ENCODE measurements at places on chromosomes 7 and 10.

DNA sequence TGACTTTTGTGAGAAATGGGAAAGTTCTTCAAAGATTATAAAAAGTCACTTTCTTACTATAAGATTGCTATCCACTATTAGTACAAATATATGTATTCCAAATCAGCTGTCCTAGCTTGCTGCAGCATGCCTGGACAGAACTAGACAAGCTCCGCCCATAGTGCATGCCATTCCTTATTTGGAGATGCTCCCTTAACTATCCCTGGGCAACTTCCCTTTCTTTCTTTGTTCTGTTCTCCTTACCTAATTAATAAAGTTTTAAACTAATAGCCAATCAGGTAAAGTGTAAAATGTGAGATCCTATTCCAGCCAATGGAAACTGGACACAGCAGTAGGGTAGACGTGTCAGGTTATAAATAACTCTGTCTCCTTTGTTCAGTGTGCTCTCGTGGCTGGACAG is 281.9 kb downstream of the CAMK1D start:
- H3K4me1 ChIP-seq: no peaks in the 10 kb centered on the region
- H3K27me3 ChIP-seq: no peaks in the 10 kb centered on the region
- DNase-seq: no peak

- H3K4me1 ChIP-seq: peaks cover 3% of the 10 kb centered on the region
- DNase-seq: no peak
- H3K4me3 ChIP-seq: no peak overlapping the region
- H3K27ac ChIP-seq: no peak overlapping the region
- H3K36me3 ChIP-seq: no peaks in the 10 kb centered on the region
Observed at GRCh38 chr10:3911713-3912442, 126.9 kb upstream of the KLF6 start.

DNA sequence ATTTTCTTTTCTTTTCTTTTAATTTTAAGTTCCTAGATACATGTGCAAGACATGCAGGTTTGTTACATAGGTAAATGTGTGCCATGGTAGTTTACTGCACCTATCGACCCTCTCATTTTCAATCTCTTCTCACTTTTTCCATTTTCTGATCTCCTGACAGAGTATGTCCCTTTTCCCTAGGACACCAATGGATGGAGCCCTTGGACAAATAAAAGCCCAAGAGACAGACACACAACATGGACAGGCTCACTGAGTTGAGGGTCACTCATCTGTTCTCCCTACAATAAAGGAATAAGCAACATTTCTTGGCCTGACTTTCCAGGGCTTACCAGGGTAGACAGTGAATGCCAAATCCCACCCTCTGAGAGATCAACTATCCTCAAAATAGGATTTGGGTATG is 15.2 kb upstream of the UBE2D1 start:
- no peak for DNase-seq
- no peaks in the 10 kb centered on the region for H3K36me3 ChIP-seq
- H3K27me3 ChIP-seq: peaks cover 3% of the 10 kb centered on the region
- H3K4me3 ChIP-seq: no peak overlapping the region

DNA sequence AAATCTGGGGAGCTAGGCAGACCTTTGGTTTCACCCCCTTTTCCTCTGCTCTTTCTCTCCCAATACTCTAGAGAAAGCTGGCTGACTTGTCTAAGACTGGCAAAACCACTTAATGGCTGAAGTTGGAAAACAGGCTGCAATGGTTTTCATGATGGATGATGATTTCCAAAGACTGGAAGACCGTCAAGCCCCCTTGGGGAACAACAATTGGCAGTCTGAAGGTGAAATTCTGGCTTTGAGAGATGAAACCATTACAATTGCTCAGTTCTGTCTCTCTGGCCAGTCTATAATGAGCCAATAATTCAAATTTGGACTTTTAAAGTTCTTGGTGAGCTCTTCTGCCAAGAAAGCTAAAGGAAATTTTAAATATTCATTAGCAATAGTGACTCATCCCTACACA is 680.5 kb downstream of the PARD3 start:
- H3K36me3 ChIP-seq: no peaks in the 10 kb centered on the region
- no peaks in the 10 kb centered on the region for H3K27me3 ChIP-seq
- H3K4me1 ChIP-seq: peaks cover 5% of the 10 kb centered on the region
- H3K4me3 ChIP-seq: no peak overlapping the region
- no peak for DNase-seq

DNA sequence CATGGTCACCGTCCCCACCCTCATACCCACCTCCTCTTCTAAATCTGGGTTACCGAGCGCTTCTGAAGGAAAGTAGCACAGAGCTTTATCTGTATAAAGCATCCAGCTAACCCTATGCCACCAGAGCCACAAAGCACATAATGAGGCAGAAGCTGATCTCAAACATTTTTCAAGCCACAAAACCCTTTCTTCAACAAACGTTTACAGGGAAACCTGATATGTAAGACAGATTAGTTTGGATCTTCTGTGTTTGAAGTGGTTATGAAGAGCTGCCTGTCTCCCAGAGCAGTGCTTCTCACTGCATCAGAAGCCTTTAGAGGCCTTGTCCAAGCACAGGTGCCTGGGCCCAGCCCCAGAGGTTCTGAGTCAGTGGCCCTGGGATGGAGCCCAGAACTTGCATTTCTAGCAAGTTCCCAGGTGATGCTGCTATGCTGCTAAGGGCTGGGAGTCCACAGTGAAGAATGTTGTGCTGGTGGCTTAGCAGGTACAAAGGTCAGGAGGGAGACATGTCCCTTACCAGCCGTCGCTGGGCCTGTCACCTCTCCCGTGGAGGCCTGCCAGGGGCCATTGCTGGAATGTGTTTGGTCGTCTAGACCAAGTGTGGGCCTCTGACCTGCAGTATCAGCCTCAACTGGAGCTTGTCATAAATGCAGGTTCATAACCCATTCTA is 90.4 kb downstream of the TAF3 start:
- no peak overlapping the region for H3K4me3 ChIP-seq
- H3K27me3 ChIP-seq: no peaks in the 10 kb centered on the region
- no peak overlapping the region for H3K27ac ChIP-seq
- no peak for DNase-seq

DNA sequence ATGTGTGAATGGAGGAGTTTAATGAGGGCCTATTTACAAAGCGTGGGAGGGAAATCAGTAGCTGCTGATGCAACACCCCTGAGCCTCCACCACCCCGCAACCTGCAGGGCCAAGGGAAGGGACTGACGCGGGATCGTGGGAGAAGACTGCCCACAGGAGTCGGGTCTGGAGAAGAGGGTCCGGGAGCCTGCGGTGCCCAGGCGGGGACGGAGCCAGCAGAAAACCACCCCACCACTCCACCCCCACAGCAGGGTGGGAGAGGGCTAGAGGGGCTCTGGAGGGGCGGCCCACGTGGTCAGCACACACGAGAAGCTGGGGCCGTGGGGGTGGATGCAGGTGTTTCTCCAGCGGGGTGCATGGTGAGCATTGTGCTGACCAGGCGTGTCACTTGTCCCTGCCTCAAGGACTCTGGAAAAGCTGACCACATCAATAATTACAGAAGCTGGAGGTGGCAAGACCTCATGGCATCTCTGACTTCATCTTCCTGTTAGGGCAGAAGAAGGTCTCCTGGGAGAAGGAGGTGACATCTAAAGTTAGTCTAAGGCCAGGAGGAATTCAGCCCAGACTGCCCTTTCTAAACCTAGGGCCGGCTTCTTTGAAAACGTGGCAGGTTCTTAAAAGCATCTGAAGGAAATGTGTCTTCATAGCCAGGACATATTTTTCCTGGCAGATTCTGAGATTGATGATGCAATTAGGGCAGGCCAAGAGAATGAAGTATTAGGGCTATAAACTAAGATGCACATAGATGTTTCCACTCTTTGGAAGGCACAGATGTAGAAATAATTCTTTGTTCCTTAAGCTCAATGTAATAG is 150.9 kb downstream of the RGS10 start:
- H3K27ac ChIP-seq: no peak overlapping the region
- H3K4me1 ChIP-seq: peaks cover 8% of the 10 kb centered on the region
- H3K27me3 ChIP-seq: no peaks in the 10 kb centered on the region
- DNase-seq: no peak
- H3K36me3 ChIP-seq: no peaks in the 10 kb centered on the region
- no peak overlapping the region for H3K4me3 ChIP-seq

DNA sequence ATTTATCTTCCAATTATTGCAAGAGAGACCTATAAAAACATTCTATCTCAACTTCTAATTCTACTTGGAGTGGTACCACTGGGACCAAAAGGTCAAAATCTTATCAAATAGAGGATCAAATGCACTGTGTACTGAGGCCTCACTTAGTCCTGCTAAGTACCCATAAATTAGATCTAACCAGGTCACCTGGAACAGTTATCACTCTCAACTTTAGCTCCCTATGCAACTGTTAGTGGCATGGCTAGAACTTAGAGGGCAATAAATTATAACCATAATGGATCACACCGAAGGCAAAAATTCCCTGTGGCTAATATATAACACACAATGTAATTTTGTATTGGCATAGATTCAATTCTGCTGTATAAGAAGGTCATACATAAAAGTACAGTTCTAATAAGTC is 428.9 kb downstream of the PCDH15 start:
- no peaks in the 10 kb centered on the region for H3K27me3 ChIP-seq
- no peak overlapping the region for H3K4me3 ChIP-seq
- H3K4me1 ChIP-seq: no peaks in the 10 kb centered on the region
- no peaks in the 10 kb centered on the region for H3K36me3 ChIP-seq
- no peak overlapping the region for H3K27ac ChIP-seq

- no peak for DNase-seq
- H3K4me1 ChIP-seq: peaks cover 6% of the 10 kb centered on the region
- no peak overlapping the region for H3K4me3 ChIP-seq
Observed at GRCh38 chr10:62779487-62780248, 24.9 kb upstream of the ADO start.

DNA sequence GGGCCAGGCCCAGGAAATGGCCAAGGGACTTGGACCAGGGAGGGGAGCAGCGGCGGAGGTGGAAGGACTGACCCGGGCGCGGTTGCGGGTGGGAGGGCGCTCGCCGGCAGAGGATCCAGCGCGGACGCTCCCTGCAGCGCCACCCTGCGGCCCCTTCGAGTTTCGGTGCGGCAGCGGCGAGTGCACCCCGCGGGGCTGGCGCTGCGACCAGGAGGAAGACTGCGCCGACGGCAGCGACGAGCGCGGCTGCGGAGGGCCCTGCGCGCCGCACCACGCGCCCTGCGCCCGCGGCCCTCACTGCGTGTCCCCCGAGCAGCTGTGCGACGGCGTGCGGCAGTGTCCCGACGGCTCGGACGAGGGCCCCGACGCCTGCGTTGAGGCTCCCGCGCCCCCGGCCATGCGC is 16.8 kb upstream of the ZNF467 start:
- peaks cover 4% of the 10 kb centered on the region for H3K27me3 ChIP-seq
- H3K4me3 ChIP-seq: no peak overlapping the region
- no peak overlapping the region for H3K27ac ChIP-seq
